Esophagus mucosa (tissue), 1 donor: ENCODE measurements at places on chromosomes 12 and 14.
A peak's percentile ranks its signal among the peaks of the same experiment; 100 is the strongest.

GRCh38 chr12:3371018-3371417 is 120.0 kb upstream of the PRMT8 start:
- ATAC-seq: no peak

- ATAC-seq: peak; percentile 74
These were observed at the start of gene ELK3 for GRCh38 chr12:96193725-96194575. Gene ELK3 (plus strand): TSS chr12:96194375.

GRCh38 chr14:61504901-61505300 is 183.5 kb downstream of the PRKCH start:
- no peak for ATAC-seq

GRCh38 chr14:60064491-60065072 is 27.1 kb upstream of the PCNX4 start:
- ATAC-seq: no peak

DNA sequence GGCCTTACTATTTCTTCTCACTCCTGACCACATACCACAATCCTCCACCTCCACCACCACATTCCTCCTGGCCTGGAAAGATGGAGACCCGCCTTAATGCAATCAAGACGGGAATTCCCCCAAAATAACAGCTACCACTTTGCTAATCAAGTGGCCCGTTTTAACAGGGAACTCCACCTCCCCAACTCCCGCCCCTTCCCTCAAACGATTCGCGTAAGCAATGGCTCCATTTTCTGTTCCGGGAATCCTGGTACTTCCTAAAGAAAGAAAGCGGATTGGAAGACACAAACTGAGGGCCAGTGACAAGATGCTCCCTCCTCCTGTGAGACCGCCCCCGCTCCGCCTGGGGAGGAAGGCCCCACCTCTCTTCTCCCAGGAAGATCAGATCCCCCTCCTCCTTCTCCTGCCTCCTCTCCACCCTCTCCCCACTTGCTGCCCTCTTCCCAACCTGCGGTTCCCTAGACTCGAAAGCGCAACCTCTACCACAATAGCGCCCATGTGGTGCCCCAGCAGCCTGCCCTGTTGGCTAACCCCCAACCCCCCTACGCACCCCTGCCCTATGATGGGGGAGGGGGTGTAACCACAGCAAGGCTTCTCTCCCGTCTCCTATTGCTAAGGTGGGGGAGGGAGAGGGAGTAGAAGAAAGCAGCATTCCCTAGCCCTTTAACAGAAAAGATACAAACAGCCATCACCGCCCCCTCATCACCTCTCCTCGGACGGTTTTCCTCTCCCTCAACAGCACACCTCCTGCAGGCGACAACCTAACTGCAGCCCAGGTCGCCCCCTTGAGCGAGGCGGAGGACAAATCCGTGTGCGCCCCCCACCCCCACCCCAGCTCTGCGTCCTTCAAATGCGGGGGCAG is 777 bp downstream of the ARF3 start:
- ATAC-seq: peak; percentile 84
